ENCODE measurements at places on chromosomes 1 and 21.

GRCh38 chr1:30043731-30044408 is 679.5 kb downstream of the MATN1 start:
- H3K27ac ChIP-seq: no peak overlapping the region
- no peak overlapping the region for H3K4me3 ChIP-seq
- DNase-seq: peak; percentile 31
- H3K4me1 ChIP-seq: peaks cover 7% of the 10 kb centered on the region
- no peaks in the 10 kb centered on the region for H3K36me3 ChIP-seq
- peaks cover under 1% of the 10 kb centered on the region for H3K27me3 ChIP-seq

GRCh38 chr21:38544661-38545060 is 46.4 kb upstream of the ERG start:
- no peaks in the 10 kb centered on the region for H3K4me1 ChIP-seq
- H3K36me3 ChIP-seq: no peaks in the 10 kb centered on the region
- no peak overlapping the region for H3K4me3 ChIP-seq
- no peak overlapping the region for H3K27ac ChIP-seq
- DNase-seq: no peak
- peaks cover 3% of the 10 kb centered on the region for H3K27me3 ChIP-seq

DNA sequence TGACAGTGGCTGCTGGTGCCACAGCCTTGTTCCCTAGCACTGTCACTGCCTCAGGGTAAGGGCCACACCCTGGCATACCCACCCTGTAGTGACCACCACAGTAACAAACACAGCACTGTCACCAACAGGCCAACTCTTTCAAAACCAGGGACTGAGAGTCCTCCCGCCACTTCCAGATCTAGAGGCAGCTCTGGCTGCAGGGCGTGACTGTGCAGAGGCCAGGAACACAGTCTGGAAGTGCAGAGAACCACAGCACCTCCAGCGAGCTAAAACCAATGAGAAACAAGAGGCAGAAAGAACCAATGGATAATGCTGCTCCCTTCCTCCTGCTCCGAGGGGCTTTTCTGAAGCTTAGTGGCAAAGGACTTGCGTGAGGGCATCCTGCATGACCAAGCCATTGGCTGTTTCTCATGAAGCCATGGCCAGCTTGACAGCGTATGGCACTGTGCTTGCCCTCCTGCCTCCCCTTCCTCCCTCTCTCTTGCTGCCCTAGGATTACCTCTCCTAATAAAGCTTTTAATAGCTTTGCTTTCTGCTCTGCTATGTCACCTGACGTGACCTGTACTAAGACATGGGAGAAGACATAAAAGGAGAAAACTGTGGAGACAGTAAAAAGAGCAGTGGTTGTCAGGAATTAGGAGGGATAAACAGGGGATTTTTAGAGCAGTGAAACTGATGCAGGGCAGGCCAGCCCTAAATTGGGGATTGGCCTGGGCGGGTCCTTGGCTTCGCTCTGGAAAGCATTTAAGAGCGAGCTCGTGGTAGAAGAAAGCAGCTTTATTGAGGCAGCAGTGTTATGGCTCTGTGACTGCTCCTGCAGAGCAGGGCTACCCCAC is 7.2 kb downstream of the PARP1 start:
- no peak overlapping the region for H3K27ac ChIP-seq
- no peaks in the 10 kb centered on the region for H3K27me3 ChIP-seq
- peaks cover 39% of the 10 kb centered on the region for H3K4me1 ChIP-seq
- DNase-seq: no peak

DNA sequence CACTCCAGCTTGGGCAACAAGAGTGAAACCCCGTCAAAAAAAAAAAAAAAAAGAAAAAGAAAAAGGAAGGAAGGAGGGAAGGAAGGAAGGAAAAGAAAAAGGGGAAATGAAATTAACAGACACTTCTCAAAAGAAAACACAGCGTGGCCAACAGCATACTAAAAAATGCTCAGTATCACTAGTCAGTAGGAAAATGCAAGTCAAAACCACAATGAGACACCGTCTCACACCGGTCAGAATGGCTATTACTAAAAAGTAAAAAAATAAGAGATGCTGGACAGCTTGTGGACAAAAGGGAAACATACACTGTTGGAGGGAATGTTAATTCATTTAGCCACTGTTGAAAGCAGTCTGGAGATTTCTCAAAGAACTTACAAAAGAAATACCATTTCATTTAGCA is 369.5 kb upstream of the BRINP3 start:
- H3K36me3 ChIP-seq: no peaks in the 10 kb centered on the region
- DNase-seq: no peak
- no peaks in the 10 kb centered on the region for H3K27me3 ChIP-seq
- H3K27ac ChIP-seq: no peak overlapping the region

- H3K27ac ChIP-seq: no peak overlapping the region
- H3K27me3 ChIP-seq: peaks cover 4% of the 10 kb centered on the region
- no peak for DNase-seq
Measured at GRCh38 chr1:158998781-158999161, 10.9 kb upstream of the IFI16 start.

GRCh38 chr1:2894381-2895041 is 93.0 kb upstream of the TTC34 start:
- DNase-seq: no peak
- H3K27ac ChIP-seq: no peak overlapping the region
- no peaks in the 10 kb centered on the region for H3K36me3 ChIP-seq
- no peaks in the 10 kb centered on the region for H3K4me1 ChIP-seq
- no peak overlapping the region for H3K4me3 ChIP-seq
- H3K27me3 ChIP-seq: no peaks in the 10 kb centered on the region

DNA sequence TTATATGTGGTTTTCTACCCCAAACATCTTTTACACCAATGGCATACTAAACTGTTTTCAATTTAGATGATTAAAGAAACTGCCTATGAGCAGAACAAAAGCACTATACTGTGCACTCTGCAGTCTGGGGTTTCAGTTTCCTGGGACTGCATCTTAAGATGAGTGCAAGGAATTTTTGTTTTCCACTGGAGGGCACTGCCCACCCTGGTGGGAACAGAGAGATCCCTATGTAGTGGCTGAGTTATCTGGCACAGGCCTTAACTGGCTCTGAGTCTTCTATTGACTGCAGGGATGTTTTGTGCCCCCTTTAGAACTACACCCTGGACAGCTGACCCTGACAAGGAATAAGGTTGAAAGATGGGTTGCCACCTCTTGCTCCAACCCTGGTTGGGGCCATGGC is 12.0 kb downstream of the PROK1 start:
- H3K27me3 ChIP-seq: peaks cover 7% of the 10 kb centered on the region
- H3K4me1 ChIP-seq: peaks cover 3% of the 10 kb centered on the region
- H3K27ac ChIP-seq: no peak overlapping the region
- no peaks in the 10 kb centered on the region for H3K36me3 ChIP-seq
- no peak overlapping the region for H3K4me3 ChIP-seq
- no peak for DNase-seq

DNA sequence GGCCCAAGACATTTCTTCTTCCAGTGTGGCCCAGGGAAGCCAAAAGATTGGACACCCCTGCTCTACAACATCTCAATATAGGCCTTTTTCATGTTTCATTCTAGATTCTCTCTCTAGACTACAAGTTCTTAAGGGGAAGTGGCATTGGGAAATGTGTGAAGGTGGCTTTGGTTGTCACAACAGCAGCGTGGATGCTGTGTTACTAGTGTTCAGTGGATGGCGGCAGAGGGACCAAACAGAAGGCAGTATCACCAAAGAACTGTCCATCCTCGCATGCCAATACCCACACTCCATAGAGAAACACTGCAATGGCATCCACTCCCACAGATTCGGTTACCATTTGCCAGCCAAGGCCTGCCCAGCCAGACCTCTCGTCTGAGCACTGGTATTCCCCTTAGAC is 24.3 kb upstream of the IFNAR2 start:
- H3K36me3 ChIP-seq: no peaks in the 10 kb centered on the region
- no peak for DNase-seq
- H3K27ac ChIP-seq: peak overlapping the region; percentile 29
- peaks cover 8% of the 10 kb centered on the region for H3K4me1 ChIP-seq

GRCh38 chr1:193438312-193438711 is 251.9 kb upstream of the B3GALT2 start:
- peaks cover 6% of the 10 kb centered on the region for H3K36me3 ChIP-seq
- H3K4me1 ChIP-seq: no peaks in the 10 kb centered on the region
- H3K27me3 ChIP-seq: no peaks in the 10 kb centered on the region
- no peak overlapping the region for H3K27ac ChIP-seq
- DNase-seq: no peak

DNA sequence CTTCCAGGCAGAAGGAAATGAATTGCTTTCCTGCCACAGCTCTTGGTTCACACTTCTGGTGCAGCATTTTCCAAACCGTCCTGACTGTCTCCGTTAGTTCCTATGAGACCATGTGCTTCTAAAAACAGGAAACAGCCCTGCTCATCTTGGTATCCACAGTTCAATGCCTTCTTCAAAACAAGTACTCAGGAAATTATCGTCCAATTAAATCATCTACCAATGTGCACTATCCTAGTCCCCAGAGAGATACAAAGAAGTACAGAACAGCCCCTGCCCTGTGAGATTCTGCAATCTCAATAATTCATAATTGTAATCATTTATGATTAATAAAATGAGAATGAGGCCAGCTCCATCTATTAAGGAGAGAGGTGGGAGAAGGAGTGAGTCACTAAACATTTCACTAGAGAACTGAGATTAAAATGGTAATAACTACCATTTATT is 11.2 kb downstream of the CLEC20A start:
- peaks cover 6% of the 10 kb centered on the region for H3K4me1 ChIP-seq
- peaks cover 4% of the 10 kb centered on the region for H3K36me3 ChIP-seq
- DNase-seq: no peak
- H3K27me3 ChIP-seq: no peaks in the 10 kb centered on the region
- no peak overlapping the region for H3K4me3 ChIP-seq
- H3K27ac ChIP-seq: no peak overlapping the region

- no peaks in the 10 kb centered on the region for H3K27me3 ChIP-seq
- H3K36me3 ChIP-seq: no peaks in the 10 kb centered on the region
- H3K4me1 ChIP-seq: peaks cover 45% of the 10 kb centered on the region
- H3K4me3 ChIP-seq: peak overlapping the region; percentile 62
Measured at GRCh38 chr1:23570001-23570691, 10.8 kb upstream of the ID3 start.

- no peaks in the 10 kb centered on the region for H3K36me3 ChIP-seq
- no peak overlapping the region for H3K27ac ChIP-seq
- DNase-seq: no peak
- no peaks in the 10 kb centered on the region for H3K27me3 ChIP-seq
- no peaks in the 10 kb centered on the region for H3K4me1 ChIP-seq
Measured at GRCh38 chr1:70503358-70503757, 92.3 kb downstream of the CTH start.

- H3K36me3 ChIP-seq: peaks cover 5% of the 10 kb centered on the region
- no peak overlapping the region for H3K27ac ChIP-seq
- peaks cover 38% of the 10 kb centered on the region for H3K27me3 ChIP-seq
- H3K4me3 ChIP-seq: no peak overlapping the region
- no peak for DNase-seq
- no peaks in the 10 kb centered on the region for H3K4me1 ChIP-seq
Measured at GRCh38 chr1:18045203-18045602, 62.4 kb upstream of the IGSF21 start.

DNA sequence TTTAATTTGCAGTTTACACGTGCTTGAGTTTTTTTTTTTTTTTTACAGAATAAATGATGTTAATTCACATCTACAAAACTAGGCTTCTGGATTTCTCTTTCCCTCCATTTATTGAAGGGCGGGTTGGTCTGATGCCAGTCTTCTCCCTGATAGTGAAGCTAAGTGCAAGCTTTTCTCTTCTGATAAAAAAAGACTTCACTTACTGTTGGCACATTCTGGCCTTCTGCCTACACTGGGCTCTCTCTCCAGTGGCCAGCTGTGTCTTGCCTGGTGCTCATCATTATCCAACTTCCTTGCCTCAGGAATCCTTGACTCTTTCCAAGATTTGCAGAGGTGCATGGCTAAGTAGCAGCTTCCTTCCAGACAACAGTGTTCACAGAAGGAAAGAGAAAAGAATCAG is 7.6 kb upstream of the RAP1A start:
- H3K27ac ChIP-seq: no peak overlapping the region
- H3K36me3 ChIP-seq: no peaks in the 10 kb centered on the region
- H3K27me3 ChIP-seq: peaks cover 4% of the 10 kb centered on the region
- H3K4me3 ChIP-seq: no peak overlapping the region

DNA sequence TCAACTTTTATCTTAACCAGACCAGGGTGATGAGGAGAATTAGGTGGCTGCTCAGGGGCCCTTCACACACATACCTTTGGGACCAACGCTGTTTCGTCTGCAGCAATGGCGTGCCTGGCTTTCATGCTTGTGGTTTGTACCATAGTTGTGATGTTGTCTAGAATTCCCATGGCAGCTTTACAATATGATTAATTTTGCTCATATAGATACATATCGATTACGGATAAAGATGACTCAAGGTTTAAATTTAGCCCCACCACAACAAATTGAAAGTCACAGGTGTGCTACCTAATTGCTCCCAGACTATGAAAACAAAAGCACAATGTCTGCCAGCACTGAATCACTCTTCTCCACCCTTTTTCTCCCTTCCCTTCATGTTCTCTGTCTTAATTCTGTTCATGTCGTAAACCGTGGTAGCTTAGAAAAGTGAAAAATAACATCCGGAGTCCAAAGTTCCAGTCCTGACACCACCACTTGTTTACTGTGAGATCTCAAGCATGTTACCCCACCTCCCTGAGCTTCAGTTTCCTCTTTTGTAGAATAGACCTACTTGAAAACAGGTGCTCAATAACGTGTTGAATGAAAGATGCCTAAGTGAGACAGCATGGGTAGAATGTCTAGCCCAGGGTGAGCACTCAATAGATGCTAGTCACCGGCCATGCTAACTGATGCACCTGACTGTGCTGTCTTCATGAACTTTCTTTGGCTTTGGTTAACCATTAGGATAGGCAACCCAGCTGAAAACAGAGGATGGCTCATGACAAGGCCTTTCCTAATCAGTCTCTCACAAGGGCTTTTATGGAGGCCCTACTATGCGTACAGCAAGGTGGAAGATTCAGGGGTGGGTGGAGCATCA is 22.1 kb upstream of the JUN start:
- DNase-seq: no peak
- H3K27me3 ChIP-seq: no peaks in the 10 kb centered on the region
- no peak overlapping the region for H3K4me3 ChIP-seq
- no peak overlapping the region for H3K27ac ChIP-seq
- peaks cover 24% of the 10 kb centered on the region for H3K4me1 ChIP-seq

DNA sequence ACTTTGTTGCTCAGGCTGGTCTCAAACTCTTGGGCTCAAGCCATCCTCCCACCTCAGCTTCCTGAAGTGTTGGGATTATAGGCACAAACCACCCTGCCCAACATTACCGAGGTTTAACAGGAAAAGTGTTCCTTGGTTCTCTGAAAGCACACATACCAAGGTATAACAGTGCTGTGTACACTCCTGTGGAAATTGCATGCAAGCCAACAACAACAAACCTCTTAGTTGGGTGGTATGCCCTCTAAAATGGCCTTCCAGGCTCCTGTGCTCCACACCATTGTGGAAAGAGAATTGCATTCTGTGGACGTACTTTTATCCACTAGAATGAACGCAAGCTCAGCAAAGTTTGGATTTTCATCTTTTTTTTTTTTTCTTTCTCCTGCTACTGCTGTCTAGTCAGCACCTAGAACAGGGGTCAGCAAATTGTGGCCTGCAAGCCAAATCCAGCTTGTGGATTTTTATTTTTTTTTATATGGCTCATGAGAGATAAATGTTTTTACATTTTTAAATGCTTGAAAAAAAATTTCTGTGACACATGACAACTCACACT is 192.2 kb upstream of the TNR start:
- no peak overlapping the region for H3K4me3 ChIP-seq
- peaks cover 29% of the 10 kb centered on the region for H3K36me3 ChIP-seq
- DNase-seq: no peak
- no peaks in the 10 kb centered on the region for H3K27me3 ChIP-seq
- no peak overlapping the region for H3K27ac ChIP-seq

GRCh38 chr1:248824301-248824700 is 1.4 kb downstream of the SH3BP5L start:
- H3K27ac ChIP-seq: peak overlapping the region; percentile 97
- DNase-seq: no peak
- peaks cover 41% of the 10 kb centered on the region for H3K4me1 ChIP-seq
- peak overlapping the region; percentile 96 for H3K4me3 ChIP-seq
- H3K27me3 ChIP-seq: no peaks in the 10 kb centered on the region

Data from type B pancreatic cell (in vitro differentiated cells).